ENCODE measurements at places on chromosomes 12 and 14.

DNA sequence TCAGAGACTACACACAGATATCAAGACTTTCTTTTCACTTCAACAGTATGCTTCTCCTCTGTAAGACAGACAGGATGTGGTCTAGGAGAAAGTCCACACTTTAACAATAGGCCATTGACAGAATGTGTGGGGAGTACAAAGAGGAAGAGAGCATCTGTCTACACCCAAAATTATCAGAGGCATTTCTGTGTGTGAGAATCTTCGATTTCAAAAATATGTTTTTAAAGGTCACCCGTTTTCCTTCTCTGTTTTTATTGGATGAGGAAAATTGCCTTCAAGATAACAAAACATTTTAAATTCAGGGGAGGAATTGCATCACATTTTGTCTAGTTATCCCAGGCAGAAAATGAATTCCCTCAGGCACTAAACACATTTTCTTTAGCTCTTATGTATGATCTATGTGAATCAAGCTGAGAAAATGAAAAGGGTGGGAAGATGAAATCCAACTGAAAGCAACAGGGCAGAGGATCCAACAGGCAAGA is 16.4 kb downstream of the NAV3 start:
- DNase-seq, result no peak

- no peak for DNase-seq
Observed at GRCh38 chr12:113519464-113520307, 48.0 kb upstream of the LHX5 start.

DNA sequence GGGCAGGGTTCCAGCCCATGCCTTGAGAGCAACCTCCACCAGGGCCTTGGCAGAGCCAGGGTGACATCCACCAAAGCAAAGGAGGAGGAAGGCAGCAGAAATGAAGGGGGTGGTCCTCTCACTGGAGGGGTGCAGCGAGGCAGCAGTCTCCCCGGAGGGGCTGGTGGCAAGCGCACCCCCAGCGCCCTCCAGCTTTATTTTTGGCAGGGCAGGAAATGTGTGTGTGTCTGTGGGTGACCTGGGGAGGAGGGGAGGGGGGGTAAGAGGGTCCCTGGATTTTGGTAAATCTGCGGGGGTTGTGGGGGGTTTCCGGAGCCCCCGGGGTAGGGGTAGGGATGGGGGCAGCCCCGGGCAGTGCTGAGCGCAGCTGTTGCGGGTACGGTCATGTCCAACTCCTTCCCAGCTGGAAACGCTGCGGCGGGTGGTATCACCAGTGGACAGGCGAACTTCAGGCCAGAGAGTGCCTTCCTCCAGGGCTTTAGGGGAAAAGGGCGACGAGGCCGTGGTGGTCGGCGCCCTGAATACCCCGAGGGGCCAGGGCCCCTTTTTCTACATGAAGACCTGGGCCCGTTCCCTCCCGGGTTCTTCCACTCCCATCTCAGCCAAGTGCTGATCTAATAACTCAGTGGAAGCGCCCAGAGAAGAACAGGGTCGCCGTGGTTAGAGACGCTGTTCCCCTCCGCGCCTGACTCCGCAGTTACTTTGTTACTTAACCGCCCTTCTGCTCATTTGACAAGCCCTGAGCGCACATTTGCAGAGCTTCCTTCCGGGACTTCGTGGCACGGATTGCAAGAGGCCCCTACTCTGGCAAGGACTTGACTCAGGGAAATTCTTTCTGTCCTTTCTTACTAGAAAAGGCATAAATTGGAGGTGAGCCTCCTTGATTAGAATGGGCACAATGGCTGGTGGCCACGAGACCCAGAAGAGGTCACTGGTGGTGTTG is 55.2 kb downstream of the FOS start:
- peak; percentile 20 for DNase-seq

DNA sequence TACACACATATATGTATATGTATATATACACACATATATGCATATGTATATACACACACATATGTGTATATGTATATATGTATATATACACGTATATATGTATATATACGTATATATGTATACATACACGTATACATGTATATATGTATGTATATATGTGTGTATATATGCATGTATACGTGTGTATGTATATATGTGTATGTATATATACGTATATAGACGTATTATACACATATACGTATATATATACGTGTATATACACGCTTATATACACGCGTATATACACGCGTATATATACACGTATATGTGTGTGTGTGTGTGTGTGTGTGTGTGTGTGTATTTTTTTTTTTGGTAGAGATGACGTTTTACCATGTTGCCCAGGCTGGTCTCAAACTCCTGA is 32.9 kb upstream of the ZNF740 start:
- DNase-seq, result no peak

DNA sequence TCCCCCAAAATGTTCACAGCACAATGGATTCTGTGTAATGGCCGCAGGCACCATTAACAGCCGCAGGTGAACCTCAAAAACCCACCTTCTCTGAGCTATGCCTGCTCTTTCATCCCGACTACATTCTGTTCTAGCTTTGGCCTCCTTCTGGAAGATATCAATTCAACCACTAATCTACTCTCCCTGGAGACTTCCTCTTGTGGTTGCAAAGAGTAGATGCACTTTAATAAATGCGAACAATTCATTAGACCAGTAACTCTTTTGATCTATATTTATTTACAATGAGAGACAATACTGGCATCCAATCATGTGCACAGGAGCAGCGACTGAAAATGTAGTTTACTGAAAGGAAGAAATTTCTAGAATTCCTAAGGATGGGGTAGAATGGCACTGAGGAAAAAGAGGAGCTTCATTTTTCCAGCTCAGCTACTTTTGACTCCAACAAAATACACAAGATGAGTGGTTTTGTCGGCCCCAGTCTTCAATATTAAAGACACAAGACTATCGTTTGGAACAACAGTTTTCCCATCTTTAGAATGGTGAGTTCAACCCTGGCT is 5.3 kb downstream of the GRIN2B start:
- no peak for DNase-seq

- DNase-seq, result no peak
Observed at GRCh38 chr14:25111061-25111601, 61.2 kb upstream of the STXBP6 start.

DNA sequence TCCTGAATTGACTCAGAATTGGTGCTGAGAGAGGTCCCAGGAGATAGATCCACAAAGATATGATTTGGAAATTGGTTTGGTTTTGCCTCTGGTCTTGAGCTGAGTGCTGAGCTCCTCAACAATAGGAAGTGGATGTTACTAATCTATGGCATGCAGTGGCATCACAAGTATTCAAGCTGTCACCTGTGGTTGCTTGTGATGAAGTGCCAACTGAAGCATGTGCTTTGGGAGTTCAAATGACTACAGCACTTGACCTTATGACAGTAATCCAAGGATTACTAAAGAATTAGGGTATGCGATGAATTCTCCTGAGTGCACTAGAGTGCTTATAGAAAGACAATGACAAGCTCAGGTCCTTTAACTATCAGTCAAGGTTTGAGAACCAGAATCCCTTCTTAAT is 406.2 kb downstream of the NOVA1 start:
- DNase-seq, result no peak

DNA sequence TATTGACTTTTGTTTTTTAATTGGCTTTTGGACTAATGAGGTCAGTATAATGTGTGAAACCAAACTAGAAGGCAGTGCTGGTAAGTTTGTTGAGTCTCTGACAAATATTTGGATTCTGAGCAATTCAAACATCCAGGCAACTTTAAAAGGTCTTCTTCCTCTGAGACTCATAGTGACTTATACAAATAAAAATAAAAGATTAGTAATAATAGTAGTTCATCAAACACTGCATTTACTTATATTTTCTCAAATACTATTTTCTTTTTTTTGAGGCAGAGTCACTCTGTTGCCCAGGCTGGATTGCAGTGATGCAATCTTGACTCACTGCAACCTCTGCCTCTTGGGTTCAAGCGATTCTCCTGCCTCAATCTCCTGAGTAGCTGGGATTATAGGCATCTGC is 337.9 kb downstream of the DAD1 start:
- DNase-seq, result no peak

DNA sequence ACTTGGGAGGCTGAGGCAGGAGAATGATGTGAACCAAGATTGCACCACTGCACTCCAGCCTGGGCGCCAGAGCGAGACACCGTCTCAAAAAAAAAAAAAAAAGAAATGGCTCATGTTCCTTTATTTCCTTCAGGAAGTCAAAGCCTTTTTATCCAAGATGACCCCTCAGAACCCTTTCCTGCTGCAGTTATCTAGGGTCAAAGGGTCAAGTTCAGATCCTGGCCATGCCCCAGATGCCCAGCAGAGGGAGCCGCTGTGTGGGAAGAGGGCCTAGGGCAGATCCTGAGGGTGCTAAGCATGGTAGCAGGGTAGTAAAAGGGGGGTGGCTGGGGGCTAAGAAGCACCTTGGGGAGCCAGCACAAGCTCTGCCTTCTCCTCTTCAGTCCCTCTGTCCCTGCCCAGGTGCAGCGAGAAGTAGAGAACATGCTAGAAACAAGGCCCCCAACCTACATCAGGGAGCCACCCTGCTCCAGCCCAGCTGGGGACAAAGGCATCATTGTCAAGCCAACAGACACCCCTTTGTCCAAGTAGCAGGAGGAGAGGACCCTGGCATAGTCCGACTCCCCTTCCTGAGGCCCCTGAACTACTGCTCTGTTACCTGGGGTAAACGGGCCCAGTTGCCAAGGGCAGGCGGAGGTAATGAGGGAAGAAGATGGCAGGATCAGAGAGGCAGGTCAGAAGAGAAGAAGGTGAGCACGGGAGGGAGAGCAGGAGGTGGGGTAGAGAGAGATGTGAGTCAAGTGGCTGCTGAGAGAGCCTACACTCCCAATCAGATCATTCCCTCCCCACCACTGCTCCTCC is 6.5 kb downstream of the NFE2 start:
- DNase-seq, result peak; percentile 29

- DNase-seq, result no peak
Observed at GRCh38 chr14:101717663-101718490, 43.6 kb upstream of the PPP2R5C start.

GRCh38 chr14:45084946-45085346 is 1.0 kb downstream of the PRPF39 start:
- DNase-seq, result no peak

GRCh38 chr12:39628836-39629235 is 9.2 kb upstream of the ABCD2 start:
- DNase-seq, result no peak

GRCh38 chr14:79064214-79064613 is 894.0 kb downstream of the NRXN3 start:
- DNase-seq, result no peak

DNA sequence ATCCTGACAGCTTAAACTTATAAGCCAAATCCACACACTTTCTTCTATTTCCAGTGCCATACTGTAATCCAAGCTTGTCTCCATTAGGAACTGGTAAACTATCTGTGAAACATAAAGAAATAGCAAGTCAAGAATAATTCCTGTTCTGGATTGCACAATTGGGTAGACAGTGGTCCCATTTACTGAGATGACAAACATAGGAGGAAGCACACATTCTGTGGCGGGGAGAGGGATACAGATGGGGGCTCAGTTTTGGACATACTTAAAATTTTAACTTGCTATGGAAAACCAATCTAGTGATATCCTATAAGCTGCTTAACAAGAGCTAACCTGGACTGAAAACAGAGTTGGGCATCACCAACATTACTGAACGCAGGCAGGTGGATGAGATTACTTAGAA is 16.3 kb downstream of the MAP4K5 start:
- DNase-seq, result no peak

- no peak for DNase-seq
Observed at GRCh38 chr12:111792155-111792855, 25.6 kb downstream of the ALDH2 start.

GRCh38 chr12:5018677-5019076 is 25.0 kb upstream of the KCNA5 start:
- DNase-seq, result no peak

- DNase-seq, result no peak
Observed at GRCh38 chr14:98321841-98322240, 950.2 kb downstream of the BCL11B start.

DNA sequence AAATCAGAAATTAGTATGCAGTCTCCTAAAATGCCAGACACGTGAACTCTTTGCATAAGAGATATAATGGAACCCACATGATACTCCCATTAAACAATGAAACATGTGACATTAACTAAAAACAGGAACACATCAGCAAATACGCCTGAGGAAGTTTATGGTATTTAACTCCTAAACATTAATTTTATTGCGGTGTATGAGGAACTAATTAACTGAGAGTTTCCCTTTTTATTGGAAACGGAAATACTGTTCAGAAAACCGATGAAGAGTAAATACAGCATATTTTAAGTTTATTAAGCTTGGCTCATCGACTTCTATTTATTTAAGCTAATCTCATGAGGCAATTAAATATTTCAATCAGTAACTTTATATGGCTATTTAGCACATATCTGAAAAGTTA is 290.3 kb downstream of the SOX5 start:
- DNase-seq, result no peak

- no peak for DNase-seq
Observed at GRCh38 chr14:53034036-53034435, 83.2 kb upstream of the FERMT2 start.

DNA sequence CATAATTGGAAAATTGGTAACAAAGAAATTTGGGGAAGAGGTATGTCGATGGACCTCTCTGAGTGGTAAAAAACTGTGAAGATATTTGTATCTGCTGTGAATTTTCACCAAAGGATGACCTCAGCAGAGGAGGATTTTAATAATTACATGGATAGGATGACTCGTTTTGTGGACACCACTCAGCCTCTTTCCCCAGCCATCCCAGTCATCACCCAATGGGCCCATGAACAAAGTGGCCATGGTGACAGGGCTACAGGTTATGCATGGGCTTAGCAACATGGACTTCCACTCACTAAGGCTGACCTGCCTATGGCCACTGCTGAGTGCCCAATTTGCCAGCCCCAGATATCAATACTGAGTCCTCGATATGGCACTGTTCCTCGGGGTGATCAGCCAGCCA is 577.5 kb upstream of the FBXO33 start:
- no peak for DNase-seq

- no peak for DNase-seq
Observed at GRCh38 chr12:99455350-99456035, 192.1 kb upstream of the GARIN6 start.

GRCh38 chr12:92133795-92134637 is 11.6 kb downstream of the BTG1 start:
- no peak for DNase-seq

GRCh38 chr12:95922231-95922630 is 20.2 kb downstream of the CCDC38 start:
- no peak for DNase-seq

DNA sequence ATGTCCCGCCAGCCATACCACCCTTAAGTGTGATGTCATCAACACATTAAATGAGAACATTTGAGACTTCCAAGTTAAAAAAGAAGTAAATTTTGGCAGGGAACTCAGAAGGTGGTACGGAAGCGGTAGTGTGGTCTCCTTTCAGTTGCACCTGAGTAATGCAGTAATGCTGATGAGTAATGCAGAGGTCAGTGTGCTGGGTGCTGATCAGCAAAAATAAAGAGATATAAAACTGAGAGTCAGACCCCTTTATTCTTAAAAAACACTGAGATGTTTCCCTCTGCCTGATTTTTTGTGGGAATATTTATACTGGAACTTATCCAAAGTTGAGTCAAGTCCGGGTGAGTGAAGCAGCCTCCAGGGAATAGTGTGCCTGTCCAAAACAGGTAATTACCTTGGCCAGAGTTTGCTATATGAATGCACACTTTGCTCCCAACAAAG is 370.6 kb upstream of the PRICKLE1 start:
- no peak for DNase-seq

- no peak for DNase-seq
Observed at GRCh38 chr14:71359823-71360222, 452.6 kb downstream of the PCNX1 start.
